LHCN-M2 (cell line): ENCODE measurements at places on chromosomes 4 and X. TPM values are rescaled to one million over a fixed set of nuclear protein-coding genes. Genes with fewer than 3 reads are reported as not detected.
A peak's percentile ranks its signal among the peaks of the same experiment; 100 is the strongest.

DNA sequence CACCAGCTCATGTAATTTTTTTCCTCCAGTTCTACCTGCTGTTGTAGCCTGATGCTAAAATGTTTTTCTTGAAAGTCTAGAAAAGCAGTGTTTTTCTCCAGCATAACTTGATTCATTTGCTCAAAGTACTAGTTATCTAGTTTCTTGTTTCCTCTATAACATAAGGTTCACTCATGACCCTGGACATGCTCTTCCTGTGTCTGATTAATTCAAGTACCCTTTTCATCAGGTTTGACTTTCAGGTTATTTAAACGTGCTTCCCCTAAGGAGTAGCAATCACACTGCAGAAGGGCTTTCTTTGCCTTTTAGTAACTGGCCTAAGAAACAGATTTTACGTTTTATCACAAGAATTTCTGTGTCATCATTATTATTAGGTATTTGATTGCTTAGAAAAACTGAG, 66.8 kb upstream of the EGFL6 start:
- no peak for DNase-seq

GRCh38 chr4:4914965-4915845, 55.7 kb downstream of the MSX1 start:
- no peak for DNase-seq

GRCh38 chr4:87339440-87339839, 16.8 kb upstream of the HSD17B13 start:
- DNase-seq: peak; percentile 58

DNA sequence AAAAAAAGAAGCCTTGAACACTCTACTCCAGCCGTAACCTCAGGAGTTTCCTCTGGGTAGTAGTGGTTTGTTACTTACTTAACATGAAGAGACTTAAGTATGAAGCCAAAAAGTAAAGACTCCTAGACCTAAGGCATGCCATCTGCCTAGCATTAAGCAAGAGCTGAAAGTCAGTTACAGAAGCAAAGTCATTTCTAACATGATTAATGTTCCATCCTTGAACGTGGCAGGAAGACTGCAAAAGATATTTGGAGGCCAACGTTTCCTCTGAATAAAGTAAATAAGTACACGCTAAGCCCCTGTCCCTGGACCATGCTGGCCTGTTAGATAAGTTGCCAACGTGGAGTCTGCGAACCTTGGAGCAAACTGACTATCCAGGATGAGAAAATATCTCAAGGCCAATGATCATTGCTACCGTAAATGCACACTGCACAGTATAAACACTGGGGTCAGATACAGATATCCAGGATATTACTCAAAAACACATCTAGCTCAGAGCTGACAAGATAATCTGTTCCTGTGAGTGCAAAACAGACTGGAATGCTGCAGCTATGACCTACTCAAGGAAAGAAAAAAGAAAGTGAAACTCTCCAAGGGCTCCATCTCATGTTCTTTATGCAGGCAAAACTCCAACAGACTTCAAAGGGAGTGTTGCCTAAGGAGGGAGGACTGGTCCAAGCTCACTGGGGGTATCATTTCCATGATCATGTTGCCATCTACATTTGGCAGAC, 255.8 kb downstream of the COL25A1 start:
- peak; percentile 83 for DNase-seq

GRCh38 chr4:1767061-1767769, 25.9 kb upstream of the FGFR3 start:
- no peak for DNase-seq

DNA sequence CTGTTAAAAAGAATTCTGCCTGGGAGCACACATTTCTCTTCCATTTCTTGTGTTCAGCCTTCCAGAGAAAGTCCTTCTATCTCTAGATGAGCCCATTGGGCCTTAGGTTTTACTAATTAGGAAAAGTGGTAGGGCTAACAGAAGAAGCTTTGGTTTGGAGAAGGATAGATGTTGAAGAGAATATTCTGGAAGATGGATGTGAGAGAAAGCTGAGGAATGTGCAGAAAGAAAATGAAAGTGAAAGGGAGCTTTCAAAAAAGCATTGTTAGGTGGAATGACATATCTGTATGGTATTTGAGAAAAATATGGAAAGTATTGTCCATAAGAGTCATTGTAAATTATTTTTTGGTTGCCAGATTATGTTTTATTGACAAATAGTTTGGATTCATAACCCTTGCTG, 474.8 kb upstream of the SLIT2 start:
- peak; percentile 19 for DNase-seq

DNA sequence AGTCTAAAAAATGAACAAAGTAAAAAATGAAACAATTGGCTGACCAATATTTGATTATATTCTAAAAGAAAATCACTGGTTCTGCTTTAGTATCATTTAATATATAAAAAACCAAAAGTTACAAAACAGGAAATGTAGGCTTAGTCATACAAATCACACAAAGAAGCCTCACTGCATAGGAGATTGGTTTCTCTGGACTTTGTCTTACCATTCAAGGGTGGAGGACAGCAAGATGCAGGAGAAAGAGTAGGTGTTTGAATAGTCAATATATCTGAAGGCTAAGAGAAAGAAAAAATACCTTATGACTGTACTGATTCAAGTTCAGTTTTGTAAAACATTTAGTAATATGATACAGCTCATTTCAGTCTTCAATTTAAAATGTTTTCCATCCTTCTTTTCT, 28.6 kb upstream of the TAF9B start:
- DNase-seq: peak; percentile 0

GRCh38 chr4:99647071-99647470, 10.6 kb downstream of the C4orf54 start:
- no peak for DNase-seq

DNA sequence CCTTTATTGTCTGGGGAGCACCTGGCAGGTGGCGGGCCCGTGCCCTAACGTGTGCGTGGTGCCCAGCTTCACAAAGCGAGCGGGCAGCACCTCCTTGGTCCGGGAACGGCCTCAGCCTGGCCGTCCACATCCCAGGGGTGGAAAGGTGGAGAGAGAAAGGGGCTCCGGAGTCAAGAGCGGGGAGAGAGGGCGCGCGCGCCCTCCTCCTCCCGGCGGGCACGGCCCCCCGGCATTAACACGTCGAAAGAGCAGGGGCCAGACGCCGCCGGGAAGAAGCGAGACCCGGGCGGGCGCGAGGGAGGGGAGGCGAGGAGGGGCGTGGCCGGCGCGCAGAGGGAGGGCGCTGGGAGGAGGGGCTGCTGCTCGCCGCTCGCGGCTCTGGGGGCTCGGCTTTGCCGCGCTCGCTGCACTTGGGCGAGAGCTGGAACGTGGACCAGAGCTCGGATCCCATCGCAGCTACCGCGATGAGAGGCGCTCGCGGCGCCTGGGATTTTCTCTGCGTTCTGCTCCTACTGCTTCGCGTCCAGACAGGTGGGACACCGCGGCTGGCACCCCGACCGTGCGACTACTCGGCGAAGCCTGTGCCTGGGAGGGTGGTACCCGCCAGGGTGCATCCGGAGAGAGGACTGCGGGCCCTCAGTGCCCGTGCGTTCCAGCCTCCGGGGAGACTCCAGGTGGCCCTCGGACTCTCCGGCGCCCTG, at the start of gene KIT:
KIT (plus strand) TSS at position 407 of the 701 bp plus-strand sequence; CDS start at position 465, 58 bp downstream.
- no peak for DNase-seq

GRCh38 chr4:181946902-181947301, 296.3 kb upstream of the TENM3 start:
- DNase-seq: no peak

- DNase-seq: no peak
Observed at GRCh38 chr4:43918377-43918776, 530.2 kb downstream of the KCTD8 start.

DNA sequence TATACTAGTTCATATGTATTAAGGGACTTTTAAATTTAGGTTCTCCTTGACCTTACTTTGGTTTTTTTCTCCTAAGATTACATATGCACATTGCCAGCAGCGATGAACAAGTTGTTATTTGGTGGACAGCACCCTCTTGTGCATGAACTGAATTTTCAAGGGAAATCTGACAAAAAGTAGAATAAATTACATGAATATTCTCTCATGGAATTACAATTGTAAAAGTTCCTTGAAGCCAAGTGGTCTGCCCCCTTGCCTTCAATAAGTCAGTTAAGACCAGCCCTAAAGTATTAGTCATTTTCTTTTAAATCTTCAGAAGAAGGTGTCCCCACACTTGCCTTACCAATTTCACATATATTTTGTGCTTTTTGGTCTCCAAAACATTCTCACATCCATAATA, 30.7 kb upstream of the SMARCA5 start:
- peak; percentile 41 for DNase-seq

DNA sequence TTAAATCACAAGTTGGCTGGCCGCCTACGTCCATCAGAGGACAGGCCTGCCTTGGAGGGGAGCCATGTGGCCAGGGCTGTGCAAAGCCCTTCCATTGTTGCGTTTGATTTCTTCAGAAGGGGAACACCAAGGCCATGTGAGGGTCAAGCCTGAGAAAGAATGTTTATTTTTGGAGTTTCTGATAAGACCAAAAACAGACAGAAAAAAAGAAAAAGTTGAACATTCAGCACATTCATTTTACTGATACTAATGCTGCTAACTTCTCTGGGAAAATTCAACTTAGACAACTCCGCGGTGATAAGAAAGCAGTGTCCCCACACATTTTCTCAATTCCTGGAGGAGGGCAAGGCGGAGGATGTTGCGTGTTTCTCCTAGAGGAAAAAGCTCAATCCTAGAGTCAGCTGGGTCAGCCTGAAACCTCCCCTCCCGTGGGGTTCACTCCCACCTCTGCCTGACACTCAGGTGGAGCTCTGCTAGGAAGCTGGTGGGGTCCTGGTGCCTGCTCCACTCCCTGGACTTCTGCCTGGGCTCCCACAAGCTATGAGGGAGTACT, 63.5 kb downstream of the ANAPC4 start:
- DNase-seq: no peak

DNA sequence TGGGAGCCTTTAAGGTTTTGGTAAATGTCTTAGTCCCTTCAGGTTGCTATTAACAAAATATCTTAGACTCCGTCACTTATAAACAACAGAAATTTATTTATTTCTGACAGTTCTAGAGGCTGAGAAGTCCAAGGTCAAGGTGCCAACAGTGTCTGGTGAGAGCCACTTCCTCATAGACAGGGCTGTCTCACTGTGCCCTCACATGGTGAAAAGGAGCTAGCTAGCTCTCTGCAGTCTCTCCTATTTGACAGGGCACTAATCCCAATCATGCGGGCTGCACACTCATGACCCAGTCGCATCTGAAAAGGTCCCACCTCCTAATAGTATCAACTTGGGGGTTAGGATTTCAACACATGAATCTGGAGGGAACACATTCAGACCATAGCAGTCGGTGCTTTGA, 63.4 kb upstream of the KLF3 start:
- no peak for DNase-seq

GRCh38 chr4:148901075-148901705, 459.0 kb upstream of the NR3C2 start:
- no peak for DNase-seq

DNA sequence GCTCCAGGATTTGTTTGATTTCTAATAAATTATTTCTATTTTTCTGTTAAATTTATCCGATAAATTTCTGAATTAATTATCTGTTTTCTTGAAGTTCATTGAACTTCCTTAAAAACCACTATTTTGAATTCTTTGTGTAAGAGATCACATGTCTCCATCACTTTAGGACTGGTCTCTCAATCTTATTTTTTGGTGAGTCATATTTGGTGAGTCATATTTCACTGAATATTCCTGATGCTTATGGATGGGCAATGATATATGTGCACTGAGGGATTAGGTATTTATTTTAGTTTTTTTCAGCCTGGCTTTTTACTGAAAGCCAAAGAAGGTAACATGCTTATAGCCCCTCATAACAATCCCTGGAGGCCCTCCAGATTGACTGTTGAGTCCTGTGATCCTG, 48.5 kb upstream of the IL15 start:
- peak; percentile 59 for DNase-seq

- DNase-seq: no peak
Observed at GRCh38 chr4:14149176-14150053, 521.9 kb upstream of the BOD1L1 start.

DNA sequence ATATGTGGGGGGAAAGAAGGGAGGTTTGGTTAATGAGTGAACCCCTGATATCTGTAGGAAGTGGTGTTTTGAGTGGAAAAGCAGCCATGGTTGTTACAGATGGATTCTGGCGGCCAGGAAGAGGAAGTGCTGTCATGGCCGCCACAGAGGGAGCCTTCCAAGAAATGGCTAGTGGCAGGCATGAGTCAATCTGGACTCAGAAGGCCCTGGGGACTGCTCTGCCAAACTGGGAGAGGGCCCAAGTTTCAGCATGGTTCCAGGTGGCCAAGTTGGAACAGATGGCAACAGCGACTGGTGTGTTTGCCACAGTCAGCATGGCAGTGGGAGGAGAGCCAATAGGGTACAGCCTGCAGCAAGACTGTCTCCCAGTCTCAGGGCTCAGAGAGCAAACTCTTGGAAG, 32.5 kb downstream of the ETDB start:
- peak; percentile 21 for DNase-seq

GRCh38 chrX:39199429-39199828, 398.2 kb downstream of the MID1IP1 start:
- DNase-seq: peak; percentile 9

GRCh38 chrX:41781500-41781899, 57.5 kb downstream of the GPR82 start:
- peak; percentile 41 for DNase-seq

- no peak for DNase-seq
Observed at GRCh38 chr4:125727931-125728330, 413.2 kb downstream of the FAT4 start.

DNA sequence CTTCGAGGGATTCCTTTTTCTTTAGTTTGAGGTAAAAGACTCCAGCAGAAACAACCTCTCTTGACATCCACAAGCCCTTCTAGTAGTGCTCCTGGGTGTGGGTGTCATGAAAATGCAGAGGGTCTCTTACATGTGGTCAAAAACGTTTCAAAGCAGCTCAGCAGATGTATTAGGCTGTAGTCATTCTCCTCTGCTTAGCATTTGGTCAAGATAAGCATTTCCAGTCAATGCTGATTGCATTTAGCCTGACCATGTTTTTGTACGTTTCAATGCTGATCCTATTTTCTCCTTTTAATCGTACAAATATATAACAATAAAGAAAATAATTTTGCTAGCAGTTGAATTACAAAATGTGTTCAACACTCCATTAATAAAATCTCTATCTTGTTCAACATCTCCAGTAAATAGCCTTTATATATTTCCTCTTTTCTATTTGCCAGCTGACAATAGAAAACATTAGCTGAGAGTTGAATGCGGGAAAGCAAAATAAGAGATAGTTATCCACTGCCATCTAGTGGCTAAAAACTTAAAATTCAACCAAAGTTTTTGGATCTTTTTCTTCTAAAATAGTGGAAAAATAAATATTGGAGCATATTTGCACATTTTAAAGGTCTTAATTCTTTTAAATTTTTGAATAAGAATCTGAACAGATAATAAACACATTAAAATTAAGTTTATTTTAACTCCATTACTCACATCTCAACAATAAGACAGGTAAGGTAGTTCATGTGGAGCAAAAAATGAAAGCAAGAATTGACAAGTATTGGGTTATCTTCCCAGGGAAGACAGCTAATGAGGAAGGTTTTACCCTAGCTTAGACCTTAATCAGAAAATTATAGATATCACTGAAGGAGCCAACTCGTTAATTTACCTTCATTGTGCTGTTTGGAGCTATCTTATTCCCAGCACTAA, 15.2 kb upstream of the PACRGL start:
- DNase-seq: peak; percentile 13

Gene FRYL
- 41.9 and 59.5 TPM in 2 replicates for total RNA-seq

Gene SOX3
- total RNA-seq: not detected in 2 replicates

Gene EVC2
- 18.0 and 18.3 TPM in 2 replicates for total RNA-seq

Gene LAS1L
- 25.6 and 27.8 TPM in 2 replicates for total RNA-seq

Gene ACE2
- total RNA-seq: not detected in 2 replicates

Gene SH3D19
- 38.5 and 45.3 TPM in 2 replicates for total RNA-seq

Gene PASD1
- not detected in 2 replicates for total RNA-seq

Gene DSPP
- total RNA-seq: not detected in 2 replicates

Gene C4orf36
- 0.06 TPM in 1 of 2 replicates, not detected in the other for total RNA-seq

Gene TLR1
- total RNA-seq: 2.7 and 2.9 TPM in 2 replicates

Gene TMEM35A
- total RNA-seq: 3.5 and 3.8 TPM in 2 replicates

Gene HSD17B10
- total RNA-seq: 68.3 and 76.3 TPM in 2 replicates

Gene SSX2B
- not detected in 2 replicates for total RNA-seq
